Activated CD4-positive, alpha-beta T cell treated with anti-CD3 and anti-CD28 coated beads for 36 hours (primary cell): ENCODE measurements at places on chromosomes 7 and 10. TPM values are rescaled to one million over a fixed set of nuclear protein-coding genes. Genes with fewer than 3 reads are reported as not detected.

DNA sequence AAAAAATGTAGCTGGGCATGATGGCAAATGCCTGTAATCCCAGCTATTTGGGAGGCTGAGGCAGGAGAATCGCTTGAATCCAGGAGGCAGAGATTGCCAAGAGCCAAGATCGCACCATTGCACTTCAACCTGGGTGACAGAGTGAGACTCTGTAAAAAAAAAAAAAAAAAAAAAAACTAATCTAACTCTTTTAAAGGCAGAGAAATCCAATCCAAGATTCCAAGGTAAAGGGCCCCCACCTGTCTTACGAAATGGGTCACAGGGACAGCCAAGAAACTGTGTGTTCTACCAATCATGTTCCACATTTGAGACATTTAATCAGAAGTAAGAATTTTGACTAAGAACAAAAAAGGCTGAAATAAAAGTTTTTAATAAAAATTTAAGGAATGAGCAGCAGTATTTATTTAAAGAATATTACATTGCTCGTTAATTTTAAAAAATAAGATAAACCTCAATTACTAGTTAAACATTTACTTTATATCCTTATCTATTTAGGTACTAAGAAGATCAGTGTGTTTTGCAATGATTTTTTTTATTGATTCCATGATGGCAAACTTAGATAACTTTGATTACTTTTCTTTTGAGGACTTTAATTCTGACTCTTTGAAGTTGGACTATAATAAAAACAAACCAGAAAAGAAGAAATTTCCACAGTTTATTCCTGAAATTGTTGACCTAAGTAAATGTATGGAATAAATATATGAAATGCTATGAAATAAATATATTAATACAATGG lies 6.7 kb upstream of the OAT start:
- no peak for DNase-seq

GRCh38 chr7:139860090-139860775 lies 31.2 kb downstream of the TBXAS1 start:
- DNase-seq: no peak

- DNase-seq: no peak
These were observed 62.4 kb upstream of the NANOS1 start for GRCh38 chr10:118967160-118967559.

GRCh38 chr7:99667179-99667578 lies 12.6 kb downstream of the CYP3A5 start:
- DNase-seq: no peak

- DNase-seq: no peak
These were observed 638.3 kb upstream of the TPK1 start for GRCh38 chr7:145474009-145474686.

- DNase-seq: peak; percentile 78
These were observed 435 bp upstream of the PWWP2B start for GRCh38 chr10:132396494-132397035.

DNA sequence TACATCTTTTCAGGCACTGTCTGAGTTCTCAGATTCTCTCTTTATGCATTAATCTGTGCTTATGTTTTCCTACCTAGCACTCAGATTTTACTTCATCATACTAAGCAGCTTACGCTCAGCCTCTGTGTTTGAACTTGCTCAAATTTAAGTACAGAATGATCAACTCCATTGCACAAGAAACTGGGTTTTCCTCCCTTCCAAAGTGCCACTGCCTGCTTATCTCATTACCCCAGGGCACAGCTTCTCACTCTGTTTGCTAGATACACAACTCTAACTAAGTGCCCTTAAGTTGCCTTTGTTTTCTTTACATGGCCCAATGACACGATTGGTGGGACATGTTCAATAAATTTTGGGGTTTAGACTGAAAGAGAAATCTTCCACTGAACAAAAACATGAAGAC lies 267.7 kb downstream of the GFRA1 start:
- DNase-seq: no peak

- DNase-seq: no peak
These were observed 148.6 kb upstream of the IMMP2L start for GRCh38 chr7:111710839-111711380.

DNA sequence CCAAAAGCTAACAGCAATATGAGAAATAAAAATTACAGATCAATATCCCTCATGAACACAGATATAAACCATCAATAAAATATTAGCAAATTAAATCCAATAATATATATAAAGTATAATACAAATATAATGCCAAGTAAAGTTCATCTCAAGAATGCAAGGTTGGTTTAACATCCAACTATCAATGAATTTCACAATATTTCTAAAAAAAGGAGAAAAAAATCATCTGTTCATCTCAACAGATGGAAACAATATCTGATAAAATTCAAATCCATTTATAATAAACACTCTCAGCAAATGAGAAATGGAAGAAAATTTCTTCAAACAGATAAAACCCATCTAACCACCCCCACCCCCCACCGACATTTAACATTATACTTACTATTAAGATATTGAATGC lies 86.9 kb downstream of the SIRT1 start:
- no peak for DNase-seq

GRCh38 chr7:152984421-152984820 lies 224.9 kb downstream of the ACTR3B start:
- no peak for DNase-seq

DNA sequence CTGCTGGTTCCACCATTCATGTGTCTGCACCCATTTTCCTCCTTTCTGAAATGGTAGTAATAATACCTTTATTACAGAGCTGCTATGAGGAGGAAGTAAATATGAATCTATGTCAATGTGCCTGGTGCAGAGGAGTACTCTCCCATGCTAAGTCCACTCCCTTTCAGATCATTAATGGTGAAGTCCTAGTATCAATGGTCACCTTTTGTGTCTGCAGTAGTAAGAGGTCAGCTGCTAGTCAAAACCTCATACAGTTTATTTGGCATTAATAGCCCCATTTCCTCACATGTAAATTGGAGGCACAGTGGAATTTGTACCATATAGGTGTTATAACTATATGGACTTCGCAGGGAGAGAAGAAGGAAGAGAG lies 581.0 kb downstream of the REEP3 start:
- no peak for DNase-seq

GRCh38 chr10:103845972-103846371 lies 9.4 kb downstream of the SH3PXD2A start:
- DNase-seq: peak; percentile 51

DNA sequence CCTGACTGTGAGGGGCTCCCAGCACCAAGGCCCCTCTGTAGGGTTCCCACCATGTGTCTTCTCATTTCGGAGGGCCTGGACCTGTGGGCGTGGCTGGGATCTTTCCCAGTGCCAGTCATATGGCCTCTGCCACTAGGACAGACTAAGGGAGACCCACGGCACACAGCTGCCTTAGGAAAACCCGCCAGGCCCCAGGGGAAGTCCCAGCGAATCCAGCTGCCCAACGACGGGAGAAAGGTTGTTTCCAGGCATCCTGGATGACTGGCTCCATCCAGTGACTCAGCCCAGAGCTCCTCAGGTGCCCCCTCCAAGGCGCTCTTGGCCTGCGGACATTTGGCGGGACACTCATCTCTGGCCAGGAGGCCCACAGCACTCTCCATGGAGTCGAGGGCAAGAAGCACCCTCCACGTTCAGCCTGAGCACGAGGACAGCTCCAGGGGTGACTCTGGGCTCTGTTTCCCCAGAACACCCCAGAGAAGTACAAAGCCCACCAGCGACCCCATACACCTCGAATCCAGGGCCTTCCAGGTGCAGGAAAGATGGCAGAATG lies 39.9 kb downstream of the PWWP2B start:
- no peak for DNase-seq

GRCh38 chr10:103534621-103535498 lies 41.4 kb downstream of the NEURL1 start:
- no peak for DNase-seq

DNA sequence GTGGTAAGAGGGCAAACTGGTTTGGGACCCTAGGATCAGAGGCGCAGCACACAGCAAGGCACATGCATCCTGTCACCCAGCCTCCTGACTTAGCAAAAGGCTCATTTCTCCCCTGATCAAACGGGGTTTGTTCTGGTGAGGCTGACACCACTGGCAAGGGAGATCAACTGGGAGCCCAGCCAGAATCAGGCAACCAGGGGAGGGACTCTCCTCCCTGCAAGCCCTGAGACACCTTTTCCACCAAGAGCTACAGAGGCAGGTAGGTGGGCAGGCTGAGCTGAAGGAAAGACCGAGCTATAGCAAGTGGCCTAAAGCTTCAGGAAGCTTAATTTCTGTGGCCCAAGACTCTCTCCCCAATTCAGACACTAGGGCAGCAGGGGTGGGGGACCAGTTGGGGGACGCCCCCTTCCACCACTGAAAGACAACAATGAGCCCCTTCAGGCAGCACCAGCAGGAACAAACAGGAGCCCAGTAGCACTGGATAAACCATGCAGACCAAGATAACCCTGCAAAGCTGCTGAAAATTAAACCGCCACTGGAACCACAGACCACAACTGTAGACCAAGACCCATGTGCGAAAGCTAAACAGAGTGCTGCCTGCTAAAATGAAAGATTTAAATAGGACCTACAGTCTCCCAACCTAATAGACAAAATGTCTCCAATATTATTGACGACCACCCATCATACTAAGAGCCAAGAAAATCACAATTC lies 27.1 kb upstream of the SAR1A start:
- DNase-seq: peak; percentile 19

DNA sequence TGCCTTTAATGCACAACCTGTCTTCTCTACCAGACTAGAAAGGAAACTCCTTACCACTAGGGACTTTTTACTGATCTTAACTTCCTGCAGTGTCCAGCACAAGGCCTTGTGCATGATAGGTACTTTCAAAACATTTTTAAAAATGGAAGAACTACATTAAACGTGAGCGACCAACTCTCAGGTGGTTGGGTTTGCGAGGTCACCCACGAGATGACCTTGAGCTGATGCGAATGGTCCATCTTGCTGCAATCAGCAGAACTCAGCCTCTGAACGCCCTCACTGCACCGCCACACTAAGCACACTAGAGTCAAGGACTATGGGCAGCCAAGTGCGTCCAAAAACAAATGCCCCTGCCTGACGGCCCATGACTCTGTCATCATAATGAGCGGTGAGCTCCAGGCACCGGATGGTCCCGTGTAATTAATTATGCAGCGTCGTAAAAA lies 34.9 kb upstream of the PTF1A start:
- DNase-seq: no peak

DNA sequence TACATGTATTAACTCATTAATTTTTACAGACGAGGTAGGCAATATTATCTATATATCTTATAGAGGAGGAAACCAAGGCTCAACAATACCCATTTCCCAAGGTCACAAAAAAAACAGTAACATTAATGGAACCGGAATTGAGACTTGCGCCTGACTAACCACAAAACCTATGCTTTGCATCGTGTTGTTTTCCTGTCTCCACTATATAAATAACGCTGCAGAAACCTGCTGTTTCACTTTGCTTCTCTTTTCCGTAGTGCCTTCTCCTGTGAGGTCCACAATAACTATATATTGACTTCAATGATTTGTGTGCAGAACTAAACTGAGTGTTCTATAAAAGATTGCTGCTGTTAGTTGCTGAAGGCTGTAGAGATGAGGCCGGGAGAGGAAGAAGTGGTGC lies 97.7 kb upstream of the RPA3 start:
- DNase-seq: no peak

GRCh38 chr7:102004848-102005247 lies 187.4 kb downstream of the CUX1 start:
- no peak for DNase-seq

- DNase-seq: no peak
These were observed 61.0 kb upstream of the LRRC4 start for GRCh38 chr7:128092221-128092620.

GRCh38 chr10:17904564-17904963 lies 47.2 kb upstream of the SLC39A12 start:
- no peak for DNase-seq

ABCB1 gene
- total RNA-seq: 4.9 TPM

TACR2 gene
- total RNA-seq: not detected

DLD gene
- 71.4 TPM for total RNA-seq

EGR2 gene
- total RNA-seq: 46.0 TPM

ACHE gene
- total RNA-seq: not detected

ANKRD1 gene
- not detected for total RNA-seq

MALRD1 gene
- total RNA-seq: not detected

RAB18 gene
- 49.3 TPM for total RNA-seq

GHRHR gene
- total RNA-seq: not detected

FAM241B gene
- total RNA-seq: 9.6 TPM
